Ovary (tissue), 10 donors: ENCODE measurements at places on chromosomes 11 and 22. TPM values are rescaled to one million over a fixed set of nuclear protein-coding genes. Genes with fewer than 3 reads are reported as not detected.

- H3K36me3 ChIP-seq = no peaks in the 10 kb centered on the region
- no peaks in the 10 kb centered on the region for H3K4me1 ChIP-seq
- H3K4me3 ChIP-seq = no peak overlapping the region
- H3K27me3 ChIP-seq = no peaks in the 10 kb centered on the region
These were observed 6.5 kb downstream of the TMEM258 start for GRCh38 chr11:61785837-61786402.

DNA sequence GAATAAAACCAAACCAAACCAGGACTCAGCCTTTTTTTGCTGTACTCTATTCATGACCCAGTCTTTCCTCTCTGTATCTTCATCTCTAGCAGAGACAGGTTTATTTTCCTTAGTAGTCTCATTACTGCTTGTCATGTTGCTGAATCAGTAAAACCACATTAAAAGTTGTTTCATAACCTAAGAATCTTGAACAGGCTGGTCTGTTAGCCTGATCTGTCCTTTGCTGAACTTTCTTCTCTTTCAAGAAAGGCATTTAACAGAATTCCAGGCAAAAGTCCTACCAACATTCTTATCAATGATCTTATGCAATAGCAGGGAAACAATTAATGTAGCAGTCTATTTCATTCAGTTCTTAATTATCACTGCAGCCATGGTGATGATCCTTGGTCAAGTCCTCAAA lies 197.7 kb downstream of the CASP12 start:
- no peak overlapping the region for H3K27ac ChIP-seq
- H3K4me1 ChIP-seq = no peaks in the 10 kb centered on the region
- H3K4me3 ChIP-seq = no peak overlapping the region
- no peaks in the 10 kb centered on the region for H3K36me3 ChIP-seq

- no peak for DNase-seq
- H3K4me1 ChIP-seq = peaks cover 4% of the 10 kb centered on the region
- no peaks in the 10 kb centered on the region for H3K36me3 ChIP-seq
- H3K27ac ChIP-seq = no peak overlapping the region
- H3K27me3 ChIP-seq = no peaks in the 10 kb centered on the region
These were observed 21.9 kb downstream of the SBF2 start for GRCh38 chr11:10272132-10272531.

Gene SLC43A3
- 17.0 TPM for total RNA-seq

Gene OR8A1
- not detected for total RNA-seq

Gene CDC42EP2
- total RNA-seq = 17.3 TPM

Gene HEPN1
- not detected for total RNA-seq

Gene TSG101
- 40.6 TPM for total RNA-seq
